ENCODE measurements at places on chromosomes 11 and 22.

DNA sequence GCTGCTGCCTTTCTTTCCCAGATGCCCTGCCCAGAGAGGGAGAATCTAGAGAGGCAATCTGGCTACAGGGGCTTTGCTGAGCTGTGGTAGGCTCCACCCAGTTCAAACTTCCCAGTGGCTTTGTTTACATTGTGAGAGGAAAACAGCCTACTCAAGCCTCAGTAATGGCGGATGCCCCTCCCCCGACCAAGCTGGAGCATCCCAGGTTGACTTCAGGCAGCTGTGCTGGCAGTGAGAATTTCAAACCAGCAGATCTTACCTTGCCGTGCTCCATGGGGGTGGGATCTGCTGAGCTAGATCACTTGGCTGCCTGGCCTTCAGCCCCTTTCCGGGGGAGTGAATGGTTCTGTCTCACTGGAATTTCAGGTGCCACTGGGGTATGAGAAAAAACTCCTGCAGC lies 12.2 kb downstream of the BDNF start:
- H3K27me3 ChIP-seq = no peaks in the 10 kb centered on the region
- H3K4me3 ChIP-seq = no peak overlapping the region
- no peaks in the 10 kb centered on the region for H3K36me3 ChIP-seq
- H3K4me1 ChIP-seq = no peaks in the 10 kb centered on the region
- no peak overlapping the region for H3K27ac ChIP-seq

DNA sequence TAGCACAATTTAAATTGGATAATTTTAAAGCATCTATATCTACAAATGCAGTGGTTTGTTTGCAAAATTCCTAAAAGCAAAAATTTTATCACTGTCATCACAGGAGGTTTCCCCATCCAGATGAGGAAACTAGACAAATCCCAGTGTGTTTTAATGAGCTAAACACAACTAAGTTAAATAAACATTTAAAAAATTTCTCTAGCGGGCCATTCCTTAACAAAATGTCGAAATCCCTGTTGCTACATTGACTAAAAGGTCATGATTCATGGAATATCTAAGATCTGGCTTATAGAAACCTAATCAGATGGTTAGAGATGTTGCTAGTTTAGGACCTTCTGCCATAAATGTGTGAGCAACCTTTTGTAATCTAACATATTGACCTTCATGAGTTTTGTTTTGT lies 107.3 kb upstream of the BDNF start:
- no peak overlapping the region for H3K4me3 ChIP-seq
- no peak for DNase-seq
- no peaks in the 10 kb centered on the region for H3K36me3 ChIP-seq
- no peak overlapping the region for H3K27ac ChIP-seq
- no peaks in the 10 kb centered on the region for H3K27me3 ChIP-seq

DNA sequence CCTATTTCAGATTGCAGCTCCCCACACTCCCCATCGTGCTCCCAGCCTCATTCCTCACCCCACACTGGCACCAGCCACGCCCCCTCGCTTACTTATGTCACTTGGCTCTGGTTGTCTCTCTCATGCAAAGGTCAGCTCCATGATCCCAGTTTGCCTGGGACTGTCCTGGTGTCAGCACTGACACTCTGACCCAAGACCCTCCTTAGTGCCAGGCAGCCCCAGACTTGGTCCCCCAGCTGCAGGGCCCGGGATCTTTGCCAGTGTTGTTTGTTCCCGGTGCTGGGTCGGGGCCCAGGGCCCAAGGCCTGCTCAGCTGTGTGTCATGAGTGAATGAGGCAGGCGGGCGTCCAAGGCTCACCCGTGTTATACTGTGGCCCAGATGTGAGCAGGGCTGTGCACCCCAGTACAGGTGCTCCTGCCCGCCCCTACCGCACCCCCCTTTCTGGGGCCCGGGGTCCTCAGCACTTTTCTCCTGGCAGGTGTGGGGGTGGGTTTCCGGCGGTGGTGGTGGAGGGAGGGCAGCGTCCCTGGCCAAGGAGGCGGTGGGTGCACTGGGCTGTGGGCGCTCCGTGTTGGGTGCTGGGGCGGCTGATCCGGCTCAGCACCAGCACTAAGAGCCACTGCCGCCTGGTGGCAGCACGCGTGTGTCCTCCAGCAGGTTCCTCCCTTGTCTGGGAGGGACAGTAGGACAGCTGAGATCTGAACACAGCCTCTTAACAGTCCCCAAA lies 19.5 kb downstream of the IL17REL start:
- H3K27me3 ChIP-seq = no peaks in the 10 kb centered on the region
- H3K4me1 ChIP-seq = peaks cover 9% of the 10 kb centered on the region
- H3K4me3 ChIP-seq = no peak overlapping the region
- DNase-seq = peak; percentile 56
- H3K27ac ChIP-seq = no peak overlapping the region

- no peak overlapping the region for H3K4me3 ChIP-seq
- no peak for DNase-seq
- no peak overlapping the region for H3K27ac ChIP-seq
- no peaks in the 10 kb centered on the region for H3K36me3 ChIP-seq
These were observed 49.2 kb upstream of the CCDC34 start for GRCh38 chr11:27412192-27412691.

GRCh38 chr11:132248580-132248979 lies 878.2 kb downstream of the NTM start:
- no peaks in the 10 kb centered on the region for H3K36me3 ChIP-seq
- no peaks in the 10 kb centered on the region for H3K27me3 ChIP-seq
- H3K4me3 ChIP-seq = no peak overlapping the region
- H3K27ac ChIP-seq = no peak overlapping the region
- H3K4me1 ChIP-seq = no peaks in the 10 kb centered on the region

- no peak overlapping the region for H3K4me3 ChIP-seq
- no peak for DNase-seq
- H3K27ac ChIP-seq = no peak overlapping the region
- H3K27me3 ChIP-seq = no peaks in the 10 kb centered on the region
- H3K4me1 ChIP-seq = no peaks in the 10 kb centered on the region
These were observed 8.5 kb downstream of the SIDT2 start for GRCh38 chr11:117187007-117187406.

DNA sequence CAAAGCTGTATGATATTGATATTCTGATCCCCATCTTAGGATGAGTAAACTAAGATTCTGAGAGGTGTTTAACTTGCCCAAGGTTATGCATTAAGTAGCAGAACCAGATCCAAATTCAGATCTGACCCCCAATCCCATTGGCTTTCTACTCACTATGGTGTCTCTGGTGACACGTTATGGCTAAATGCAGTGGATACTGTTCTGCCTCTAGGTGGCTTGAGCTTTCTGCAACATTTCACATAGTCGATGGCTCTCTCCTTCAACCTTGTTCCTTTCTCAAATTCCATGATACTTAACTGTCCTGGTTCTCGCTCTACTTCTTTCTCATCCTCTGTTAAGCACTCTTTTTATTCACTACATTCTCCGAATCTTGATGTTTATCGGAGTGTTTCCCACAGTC lies 9.4 kb downstream of the C11orf97 start:
- H3K4me3 ChIP-seq = no peak overlapping the region
- H3K4me1 ChIP-seq = no peaks in the 10 kb centered on the region
- H3K27me3 ChIP-seq = no peaks in the 10 kb centered on the region
- H3K27ac ChIP-seq = no peak overlapping the region
- no peak for DNase-seq

GRCh38 chr11:119236891-119237290 lies 30.8 kb downstream of the CBL start:
- peaks cover 37% of the 10 kb centered on the region for H3K4me1 ChIP-seq
- DNase-seq = no peak
- H3K36me3 ChIP-seq = peaks cover 7% of the 10 kb centered on the region
- H3K27me3 ChIP-seq = no peaks in the 10 kb centered on the region
- H3K4me3 ChIP-seq = no peak overlapping the region

- no peaks in the 10 kb centered on the region for H3K36me3 ChIP-seq
- H3K27ac ChIP-seq = no peak overlapping the region
- H3K4me1 ChIP-seq = peaks cover 13% of the 10 kb centered on the region
- H3K27me3 ChIP-seq = no peaks in the 10 kb centered on the region
These were observed 28.9 kb downstream of the SIK2 start for GRCh38 chr11:111631024-111631665.

DNA sequence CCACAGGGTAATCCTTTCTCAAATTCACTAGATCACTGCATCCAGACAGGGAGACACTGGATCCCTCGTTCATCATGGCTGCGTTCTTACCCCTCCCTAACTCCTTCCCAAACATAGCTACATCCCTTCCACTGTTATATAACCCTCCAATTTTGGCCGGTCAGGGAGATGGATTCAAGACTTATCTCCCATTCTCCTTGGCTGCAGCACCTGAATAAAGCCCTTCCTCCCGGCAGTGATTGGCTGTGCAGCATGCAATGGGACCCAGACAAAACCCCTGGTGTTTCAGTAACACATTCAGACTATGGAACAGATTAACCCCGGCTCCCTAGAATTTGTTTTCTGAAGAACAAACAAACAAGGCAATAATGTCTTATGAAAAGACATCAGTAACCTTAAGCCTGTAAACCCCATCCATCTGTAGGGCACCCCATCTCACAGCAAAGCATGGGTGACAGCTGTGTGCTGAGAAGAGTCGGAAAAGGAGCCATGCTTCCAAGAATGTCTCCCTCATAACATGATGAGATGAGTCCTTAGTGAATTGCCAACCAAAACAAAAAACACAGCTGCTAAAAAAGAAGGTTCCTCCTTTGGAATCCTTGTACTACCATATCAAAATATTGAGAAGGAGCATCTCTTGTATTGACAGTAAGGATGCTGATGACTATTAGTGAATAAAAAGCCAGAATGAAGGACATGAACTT lies 5.0 kb downstream of the MIF start:
- no peak overlapping the region for H3K27ac ChIP-seq
- peaks cover 12% of the 10 kb centered on the region for H3K4me1 ChIP-seq
- H3K36me3 ChIP-seq = peaks cover 17% of the 10 kb centered on the region

GRCh38 chr11:1202154-1202775 lies 20.6 kb upstream of the MUC5B start:
- no peaks in the 10 kb centered on the region for H3K4me1 ChIP-seq
- H3K36me3 ChIP-seq = no peaks in the 10 kb centered on the region
- H3K27ac ChIP-seq = no peak overlapping the region

DNA sequence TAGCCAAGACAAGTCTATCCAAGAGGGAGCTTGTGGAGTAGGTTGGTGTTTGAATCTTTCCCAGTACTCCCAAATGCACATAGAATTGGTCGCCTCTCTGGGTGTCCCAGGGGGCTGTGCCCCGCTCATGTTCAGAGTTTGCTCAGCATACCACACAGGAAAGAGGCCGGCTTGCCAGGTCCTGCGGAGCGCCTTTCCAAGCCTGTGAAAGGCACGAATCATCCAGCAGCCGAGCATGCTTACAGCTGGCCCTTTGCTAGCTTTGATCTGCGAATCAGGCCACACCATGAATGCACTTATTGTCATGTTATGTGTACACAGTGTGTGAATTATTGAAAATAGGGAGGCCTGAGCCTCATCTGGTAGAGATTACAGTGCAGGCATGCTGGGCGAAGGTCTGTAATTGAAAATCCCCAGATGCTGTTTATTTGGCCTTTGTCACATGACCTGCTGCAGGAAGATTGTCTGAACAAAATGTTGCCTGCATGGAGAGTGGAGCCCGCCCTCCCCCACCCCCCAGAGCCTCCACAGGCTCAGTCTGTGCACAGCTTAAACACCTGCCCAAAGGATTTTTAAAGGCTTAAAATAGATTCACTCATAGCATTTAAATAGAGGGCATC lies 163.3 kb upstream of the RASSF10 start:
- no peak overlapping the region for H3K27ac ChIP-seq
- H3K4me3 ChIP-seq = no peak overlapping the region
- H3K36me3 ChIP-seq = no peaks in the 10 kb centered on the region
- no peak for DNase-seq
- H3K27me3 ChIP-seq = no peaks in the 10 kb centered on the region

Measured in CD4-positive, alpha-beta memory T cell (primary cell).